ENCODE measurements at places on chromosomes 1 and 21.

DNA sequence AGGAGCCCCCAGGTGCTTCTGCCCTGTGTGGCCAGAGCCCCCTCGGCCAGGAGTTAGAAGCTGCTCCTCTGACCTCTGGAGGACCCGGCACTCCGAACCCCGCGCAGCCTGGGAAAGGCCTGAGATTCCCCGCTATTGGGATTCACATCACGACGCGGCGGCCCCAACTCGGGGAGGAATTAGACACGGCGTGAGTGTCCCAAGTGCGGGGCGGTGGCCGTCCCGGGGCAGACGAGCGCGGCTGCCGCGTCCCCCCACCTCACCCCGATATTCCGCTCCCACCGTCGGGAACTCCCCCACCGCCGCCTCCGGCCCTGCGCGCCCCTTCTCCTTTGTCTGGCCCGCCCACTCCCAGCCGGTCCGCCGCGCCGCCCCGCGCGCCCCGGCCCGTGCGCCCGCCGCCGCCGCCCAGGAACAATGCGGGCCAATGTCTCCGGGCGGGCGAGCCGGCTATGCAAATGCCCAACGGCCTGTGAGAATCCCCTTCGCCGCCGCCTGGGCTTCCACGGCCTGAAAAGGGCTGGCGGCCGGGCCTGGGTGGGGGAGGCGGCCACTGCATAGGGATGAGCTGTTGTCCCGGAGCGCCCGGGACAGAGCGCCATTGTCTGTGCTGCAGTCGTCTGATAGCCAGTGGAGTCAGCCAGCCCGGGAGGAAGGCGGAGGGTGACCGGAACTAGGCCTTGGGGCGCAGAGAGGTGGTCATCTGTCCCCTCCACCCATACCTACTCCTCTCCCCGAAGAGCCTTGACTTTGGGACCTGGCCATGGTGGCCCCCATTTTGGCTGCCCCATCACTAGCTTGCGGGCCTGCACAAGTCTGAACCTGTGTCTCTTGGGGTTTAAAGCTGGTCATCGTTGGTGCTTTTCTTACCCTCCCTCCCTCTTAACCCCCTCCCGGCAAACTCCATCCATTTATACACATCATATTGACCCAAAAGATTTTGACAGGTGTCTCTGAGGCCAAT is 19.4 kb downstream of the RHBG start:
- DNase-seq = no peak

DNA sequence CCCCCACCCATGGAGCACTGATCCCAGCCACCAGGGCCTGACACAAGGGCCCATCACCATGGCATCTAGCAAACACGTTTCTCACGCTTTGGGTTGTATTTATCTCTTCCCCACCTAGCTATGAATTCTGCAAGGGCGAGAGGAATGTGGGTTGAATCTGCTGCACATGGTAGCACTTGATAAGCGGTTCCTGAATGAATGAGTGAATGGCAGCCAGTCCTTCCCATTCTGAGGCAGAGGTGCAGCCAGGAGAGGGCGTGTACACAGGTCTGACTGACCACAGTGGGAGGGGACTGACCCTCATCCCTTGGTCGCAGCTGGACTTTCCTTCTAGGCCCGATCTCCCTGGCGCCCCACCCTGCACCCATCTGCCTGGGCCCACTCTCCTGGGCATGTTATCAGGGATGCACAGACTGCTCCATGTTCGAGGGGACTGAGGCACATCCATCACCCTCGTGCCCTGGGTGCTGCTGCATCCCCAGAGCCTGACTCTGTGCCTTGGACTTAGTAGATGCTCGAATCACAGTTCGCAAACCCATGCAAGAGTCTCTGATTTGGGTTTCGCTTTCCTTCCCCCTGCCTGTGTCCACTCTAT is 1.0 kb downstream of the RD3 start:
- no peak for DNase-seq

- DNase-seq = no peak
Measured at GRCh38 chr1:166839600-166840308, 479 bp downstream of the POGK start.

DNA sequence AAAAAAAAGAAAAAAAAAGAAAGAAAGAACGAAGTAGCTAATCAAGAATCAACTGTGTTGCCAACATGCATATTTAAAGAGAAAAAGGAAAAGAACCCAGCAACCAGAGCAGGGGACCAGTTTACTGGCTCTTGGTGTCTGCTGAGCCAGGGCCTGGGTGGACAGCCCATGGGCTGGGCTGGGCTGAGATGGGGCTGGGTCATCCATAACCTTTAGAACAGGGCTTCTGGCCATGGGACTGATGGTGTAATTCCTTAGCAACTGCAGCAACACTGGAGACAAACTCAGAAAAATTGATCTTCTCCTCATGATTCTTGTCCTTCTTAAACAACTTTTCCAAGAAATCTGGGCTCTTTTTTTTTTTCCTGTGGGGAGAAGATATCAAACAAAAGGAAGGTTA is 10.5 kb downstream of the S100A7A start:
- DNase-seq = no peak

- no peak for DNase-seq
Measured at GRCh38 chr1:240515505-240515904, 96.5 kb downstream of the GREM2 start.

DNA sequence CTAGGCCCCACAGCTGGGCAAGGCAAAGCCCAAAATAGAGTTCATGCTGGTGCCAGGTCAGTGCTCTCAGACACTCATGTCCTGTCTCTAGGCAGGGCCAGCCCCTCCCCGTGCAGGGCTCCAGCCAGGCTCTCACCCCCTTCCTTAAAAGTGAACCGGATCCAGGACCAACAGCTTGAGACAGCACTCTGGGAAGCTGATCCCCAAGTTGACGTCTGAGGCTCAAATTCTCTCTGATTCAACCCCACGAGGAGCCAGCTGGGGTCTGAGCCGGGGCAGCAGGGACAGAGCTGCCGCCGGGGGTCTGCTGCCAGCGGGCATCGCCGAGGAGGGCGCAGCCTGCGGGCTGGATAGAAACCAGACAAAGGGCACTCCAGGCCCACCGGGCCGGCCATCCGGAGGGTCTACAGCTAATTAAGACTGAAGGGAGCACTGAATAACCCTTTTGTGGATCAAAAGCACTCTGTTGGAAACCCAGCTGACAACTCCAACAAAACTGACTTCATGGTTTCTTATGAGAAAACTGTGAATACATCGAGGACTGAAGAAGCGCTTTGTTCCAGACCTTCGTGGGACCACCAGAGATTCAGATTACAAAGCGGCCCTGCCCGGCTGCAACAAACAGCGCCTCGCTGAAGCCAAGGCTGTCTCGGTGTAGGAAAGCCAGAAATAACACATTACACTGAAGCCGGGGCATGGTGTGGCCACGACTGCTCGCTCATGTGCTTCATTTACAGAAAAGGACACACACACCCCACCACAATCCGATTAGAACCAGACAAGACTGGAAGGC is 95.8 kb downstream of the PSMG1 start:
- no peak for DNase-seq

DNA sequence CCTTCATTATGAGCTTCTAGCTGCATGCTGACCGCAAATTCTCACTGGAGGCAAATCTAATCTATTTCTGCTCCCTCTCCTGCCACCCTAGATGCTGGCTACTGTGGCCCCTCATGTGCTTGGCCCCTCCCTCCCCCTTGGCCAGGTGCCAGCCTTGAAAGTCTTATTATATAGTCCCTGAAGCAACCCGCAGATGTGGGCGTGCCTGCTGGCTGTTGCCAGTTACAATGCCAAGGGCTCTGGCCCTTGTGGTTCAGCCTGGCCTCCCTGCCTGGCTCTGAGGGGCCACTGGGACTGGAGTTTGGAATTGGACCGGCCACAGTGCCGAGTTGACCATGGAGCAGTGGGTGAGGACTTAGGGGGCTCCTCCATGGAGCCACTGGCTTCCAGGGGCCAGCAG is 78.9 kb upstream of the ACTRT2 start:
- no peak for DNase-seq

DNA sequence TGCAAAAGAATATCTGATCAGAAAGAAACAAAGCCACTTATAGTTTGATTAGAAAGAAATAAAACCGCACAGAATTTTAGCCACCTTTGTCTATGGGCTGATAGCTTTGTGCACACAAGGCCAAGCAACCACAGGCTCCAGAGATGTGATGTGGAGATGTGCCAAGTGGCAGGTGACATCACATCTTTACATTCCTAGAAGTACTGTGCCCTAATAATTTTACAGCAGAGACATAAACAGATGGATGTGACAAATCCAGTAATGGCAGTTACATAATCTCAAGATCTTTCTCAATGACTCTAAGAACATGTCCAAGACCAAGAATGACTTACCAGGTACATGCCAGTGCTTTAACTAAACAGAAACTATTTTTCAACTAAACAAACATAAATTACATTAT is 159.5 kb downstream of the LTN1 start:
- DNase-seq = no peak

DNA sequence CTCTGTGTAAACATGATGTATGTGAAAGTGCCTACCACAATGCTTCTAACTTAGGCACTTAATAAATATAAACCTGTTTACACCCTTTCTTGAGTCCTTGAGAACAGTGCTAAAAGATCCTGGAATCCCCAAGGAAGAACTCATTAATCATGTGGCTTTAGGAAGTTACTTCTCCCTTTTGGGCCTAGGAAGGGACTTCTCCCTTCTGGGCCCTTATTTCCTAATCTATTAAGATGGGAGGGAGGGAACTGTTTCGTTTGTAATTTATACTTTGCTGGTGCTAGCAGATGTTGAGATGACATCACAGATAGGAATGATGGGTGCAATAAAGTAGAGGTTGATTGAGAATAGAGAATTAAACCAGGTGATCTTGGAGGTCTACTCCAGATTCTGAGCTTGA is 1.2 kb downstream of the BTF3L4 start:
- DNase-seq = no peak

DNA sequence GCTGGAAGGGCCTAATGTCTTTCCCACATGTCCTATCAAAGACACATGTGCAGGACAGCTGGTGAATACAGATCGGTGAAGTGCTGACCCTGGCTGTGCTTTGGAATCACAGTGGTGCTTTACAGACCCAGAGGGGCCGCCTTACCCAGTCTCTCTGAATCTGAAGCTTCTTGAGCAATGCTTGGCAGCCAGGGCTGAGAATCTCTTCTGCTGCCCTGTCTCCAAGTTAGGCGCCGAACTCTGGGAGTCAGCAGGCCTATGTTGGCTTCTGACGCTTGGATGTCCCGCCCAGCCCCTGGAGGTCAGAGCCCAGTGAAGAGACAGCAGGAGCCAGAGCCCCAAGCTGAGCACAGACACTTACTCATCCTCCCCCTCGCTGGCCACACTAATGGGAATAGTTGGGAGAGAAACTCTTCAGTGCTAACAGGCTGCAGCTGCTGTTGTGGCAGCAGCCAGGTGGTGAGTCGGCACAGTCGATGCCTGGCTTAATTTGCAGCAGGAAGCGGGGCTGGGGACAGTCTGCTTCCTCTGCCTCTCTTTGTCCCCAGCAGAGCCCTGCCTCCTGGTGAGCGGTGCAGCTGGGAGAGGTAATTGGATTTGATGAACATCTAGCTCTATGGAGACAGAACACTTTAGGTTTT is 68.1 kb downstream of the URB2 start:
- no peak for DNase-seq

- DNase-seq = no peak
Measured at GRCh38 chr1:212514056-212514614, 81.4 kb downstream of the NENF start.

GRCh38 chr1:24606621-24607020 is 36.5 kb upstream of the SRRM1 start:
- no peak for DNase-seq

- no peak for DNase-seq
Measured at GRCh38 chr1:25818569-25818968, 1.2 kb upstream of the MTFR1L start.

DNA sequence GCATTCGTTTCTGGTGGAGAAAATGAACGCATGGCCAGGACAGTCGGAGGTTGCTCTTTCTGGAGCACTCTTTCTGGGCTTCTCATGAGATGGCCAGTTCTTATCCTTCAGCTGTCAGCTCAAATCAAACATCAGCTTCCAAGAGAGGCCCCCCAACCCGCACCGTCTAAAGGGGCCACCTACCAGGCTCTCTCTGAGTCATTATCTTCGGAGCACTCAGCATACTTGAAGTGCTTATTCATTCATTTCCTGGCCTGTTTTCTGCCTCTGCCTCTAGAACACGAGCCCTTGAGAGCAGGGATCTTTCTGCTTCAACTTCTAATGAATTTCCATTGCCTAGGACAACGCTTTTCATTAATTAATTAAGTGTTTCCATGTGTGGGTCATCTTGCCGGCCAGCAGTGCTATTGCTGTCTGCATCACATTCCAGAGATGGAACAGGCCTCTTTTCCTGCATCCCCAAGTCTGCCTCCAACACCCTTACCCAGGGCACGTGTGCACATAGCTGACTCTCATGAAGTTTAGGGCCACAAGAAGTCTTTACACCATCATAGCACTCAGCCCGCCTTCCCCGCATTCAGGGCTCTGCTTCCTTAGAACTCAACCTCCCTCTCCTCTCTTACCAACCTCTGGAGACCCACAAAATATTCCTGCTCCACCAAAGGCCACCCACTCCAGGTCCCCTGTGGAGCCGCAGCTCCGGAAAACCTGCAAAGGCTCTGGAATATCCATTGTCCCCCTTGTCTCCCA is 52.1 kb upstream of the LAPTM5 start:
- DNase-seq = no peak

- DNase-seq = no peak
Measured at GRCh38 chr21:28590676-28591075, 402.0 kb downstream of the LTN1 start.

DNA sequence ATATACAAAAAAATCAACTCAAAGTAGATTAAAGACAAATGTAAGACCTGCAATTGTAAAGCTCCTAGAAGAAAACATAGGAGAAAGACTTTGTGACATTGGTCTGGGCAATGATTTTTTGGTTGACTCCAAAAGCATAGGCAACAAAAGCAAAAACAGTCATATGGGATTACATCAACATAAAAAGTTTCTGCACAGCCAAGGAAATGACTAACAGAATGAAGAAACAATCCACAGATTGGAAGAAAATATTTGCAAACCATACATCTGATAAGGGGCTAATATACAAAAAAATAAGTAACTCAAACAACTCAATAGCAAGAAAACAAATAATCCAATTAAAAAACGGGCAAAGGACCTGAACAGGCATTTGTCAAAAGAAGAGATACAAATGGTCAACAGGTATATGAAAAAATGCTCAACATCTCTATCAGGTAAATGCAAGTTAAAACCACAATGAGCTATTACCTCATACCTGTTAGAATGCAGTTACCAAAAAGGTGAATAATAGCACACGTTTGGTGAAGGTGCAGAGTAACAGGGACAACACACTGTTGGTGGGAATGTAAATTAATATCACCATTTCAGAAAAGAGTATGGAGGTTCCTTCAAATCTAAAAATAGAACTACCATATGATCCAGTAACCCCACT is 173.7 kb upstream of the COA6 start:
- no peak for DNase-seq

- no peak for DNase-seq
Measured at GRCh38 chr1:10014016-10014415, 17.0 kb downstream of the RBP7 start.

DNA sequence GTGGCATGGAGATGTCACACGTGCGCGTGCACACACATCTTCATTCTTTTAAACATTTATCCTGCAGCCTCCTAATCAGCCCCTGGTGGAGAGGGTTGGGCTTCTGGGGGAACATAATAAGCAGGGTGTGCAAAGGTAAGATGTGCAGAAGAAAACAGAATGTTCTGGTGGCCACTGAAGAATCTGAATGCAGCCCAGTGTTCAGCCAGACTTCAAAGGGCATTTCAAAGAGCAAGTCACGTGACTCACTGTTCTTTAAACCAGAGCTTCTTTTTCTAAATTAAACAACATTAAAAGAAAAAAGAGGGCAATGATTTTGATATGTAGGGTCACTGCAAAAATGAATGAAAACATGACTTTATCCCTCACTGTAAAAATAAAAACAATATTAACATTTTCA is 89.8 kb downstream of the ABCA4 start:
- DNase-seq = no peak

All from NCI-H2029 treated with DMSO at 0.1 percent for 48 hours (cell line).